ENCODE measurements at places on chromosomes 6 and 20.

- DNase-seq = no peak
These were observed 17.7 kb upstream of the SULF2 start for GRCh38 chr20:47802975-47803374.

DNA sequence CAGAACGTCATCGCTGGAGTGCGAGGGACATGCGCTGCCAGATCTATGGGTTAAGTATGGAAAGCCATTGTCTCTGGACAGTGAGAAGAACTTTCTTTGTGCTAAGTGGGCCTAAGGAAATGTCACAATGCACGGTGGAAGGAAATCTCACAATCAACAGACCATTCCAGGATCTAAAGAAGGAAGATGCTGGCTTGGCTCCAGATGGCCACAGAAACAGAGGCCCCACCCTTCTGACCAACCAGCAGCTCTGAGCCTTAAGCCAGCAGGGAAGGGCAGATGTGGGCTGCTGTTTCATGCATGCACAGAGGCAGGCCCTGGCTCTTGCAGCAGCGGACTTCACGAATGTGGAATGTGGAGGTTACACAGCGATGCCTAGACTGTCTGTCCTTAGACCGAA lies 156.3 kb downstream of the SOBP start:
- no peak for DNase-seq

DNA sequence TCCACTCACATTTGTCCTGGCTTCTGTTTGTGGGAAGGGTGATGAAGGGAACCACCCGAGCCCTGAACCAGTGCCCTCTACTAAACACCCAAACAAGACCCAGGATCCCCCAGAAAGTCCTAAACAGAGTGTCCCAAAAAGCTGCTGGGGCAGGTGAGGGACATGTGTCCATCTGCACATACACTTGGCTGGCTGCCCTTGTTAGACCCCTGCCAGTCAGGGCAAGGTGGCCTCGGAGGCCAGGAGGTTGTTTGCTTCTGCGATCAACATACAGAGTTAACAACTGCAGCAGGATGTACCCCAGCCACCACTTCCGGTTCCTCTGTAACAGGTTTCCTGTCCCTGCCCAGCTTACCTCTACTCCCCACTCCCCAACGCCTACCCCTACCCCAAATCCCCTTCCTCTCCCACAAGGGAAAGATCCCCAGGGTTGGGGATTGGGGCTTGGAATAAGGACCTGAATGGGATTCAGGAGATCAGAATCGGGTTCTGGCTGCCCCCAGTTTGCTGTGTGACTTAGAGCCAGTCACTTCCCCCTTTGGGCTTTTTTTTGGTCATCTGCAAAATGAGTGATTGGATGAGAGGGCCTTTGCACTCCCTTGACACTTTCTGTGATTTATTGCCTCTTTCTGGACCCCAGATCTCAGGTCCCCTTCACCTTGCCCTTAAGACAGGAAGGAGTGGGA lies 13.9 kb downstream of the DEF6 start:
- no peak for DNase-seq

GRCh38 chr6:163867518-163868292 lies 453.2 kb downstream of the QKI start:
- no peak for DNase-seq

GRCh38 chr20:21380711-21381110 lies 16.6 kb downstream of the NKX2-4 start:
- DNase-seq = no peak

DNA sequence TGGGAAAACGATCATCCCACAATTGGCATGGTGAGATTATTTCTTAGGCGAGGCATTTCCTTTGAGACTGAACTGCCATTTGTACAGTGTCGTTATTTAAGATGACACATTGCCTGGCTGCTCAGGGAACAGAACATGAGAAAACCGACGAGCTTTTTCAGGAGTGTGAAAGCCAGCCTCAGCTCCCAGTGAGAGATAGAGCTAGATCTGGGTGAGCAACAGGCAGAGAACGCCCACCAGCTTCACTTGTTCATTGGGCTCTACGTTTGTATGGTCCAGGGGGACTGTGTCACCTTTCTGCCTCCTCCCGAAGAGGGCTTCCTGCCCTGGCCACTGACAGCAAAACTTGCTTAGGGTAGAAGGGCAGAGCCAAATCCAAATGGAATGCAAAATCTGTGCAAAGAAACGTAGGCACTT lies 378.1 kb downstream of the RNGTT start:
- no peak for DNase-seq

- no peak for DNase-seq
These were observed 131.2 kb upstream of the CDYL start for GRCh38 chr6:4644996-4645395.

DNA sequence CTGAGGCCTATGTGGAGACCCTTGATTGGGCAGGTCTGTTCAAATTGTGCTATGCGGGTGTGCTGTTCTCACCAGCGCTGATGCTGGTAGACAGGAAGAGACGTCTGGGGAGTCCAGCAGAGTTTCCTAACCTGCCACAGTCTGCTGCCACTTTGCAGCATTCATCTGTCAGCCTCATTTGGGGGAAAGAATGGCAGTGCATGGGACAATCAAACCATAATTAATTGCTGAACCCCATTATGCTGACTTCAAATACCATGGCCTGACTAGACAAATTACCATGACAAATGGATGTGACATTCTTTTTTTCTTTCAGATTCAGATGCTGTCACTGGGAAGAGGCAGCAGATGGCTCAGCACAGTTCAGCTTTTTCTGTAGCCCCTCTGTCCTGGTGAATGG lies 171.4 kb upstream of the SYNDIG1 start:
- DNase-seq = no peak

Measured in COLO829 (cell line).